ENCODE measurements at places on chromosomes 12 and 14.

DNA sequence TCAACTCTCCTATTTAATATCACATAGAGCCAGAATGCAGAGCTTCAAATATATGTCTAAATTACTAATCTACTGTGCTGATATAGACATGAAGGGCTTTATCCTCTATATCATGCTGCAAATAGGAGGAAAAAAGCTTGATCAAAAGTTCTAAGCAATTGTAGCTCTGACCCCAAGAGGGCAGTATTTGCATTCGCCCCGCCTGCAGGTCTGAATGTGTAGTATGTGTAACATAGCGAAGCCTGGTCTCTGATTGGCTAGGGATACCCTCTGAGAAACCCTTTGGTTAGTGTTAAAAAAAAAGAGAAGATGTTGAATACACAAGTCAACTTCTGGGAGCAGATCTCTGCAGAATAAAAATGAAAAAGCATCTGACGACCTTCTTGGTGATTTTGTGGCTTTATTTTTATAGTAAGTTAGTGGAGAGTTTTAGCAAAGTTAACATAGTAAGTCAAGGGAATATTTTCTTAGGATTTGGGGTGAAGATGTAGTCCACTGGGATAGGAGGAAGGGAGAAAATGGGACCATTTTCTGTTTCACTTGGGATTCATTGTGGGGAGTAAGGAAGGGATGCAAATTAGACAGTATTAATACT lies 151.6 kb upstream of the OR4E1 start:
- DNase-seq = no peak

DNA sequence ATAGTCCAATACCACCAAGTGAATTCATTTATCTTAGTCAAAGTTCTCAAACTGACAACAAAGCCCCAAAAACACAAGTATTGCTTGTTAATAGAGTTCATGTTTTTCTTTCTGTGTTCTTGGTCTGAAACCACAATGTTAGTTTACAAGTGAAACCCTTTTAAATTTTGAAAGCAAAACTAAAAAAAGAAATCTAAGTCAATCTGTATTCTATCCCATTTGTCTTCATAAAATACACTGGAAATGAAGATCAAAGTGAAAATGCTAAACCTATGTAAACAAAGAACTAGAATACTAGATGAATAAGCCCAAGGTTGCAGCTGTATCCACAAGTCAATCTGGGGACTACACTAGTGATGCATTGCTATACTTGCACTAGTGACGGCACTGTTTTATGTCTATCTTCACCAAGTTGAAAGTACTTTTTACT lies 10.4 kb downstream of the MAP4K5 start:
- no peak for DNase-seq

GRCh38 chr14:75452324-75452723 lies 24.5 kb downstream of the JDP2 start:
- no peak for DNase-seq

GRCh38 chr14:20327005-20327869 lies 5.8 kb downstream of the CCNB1IP1 start:
- DNase-seq = no peak

DNA sequence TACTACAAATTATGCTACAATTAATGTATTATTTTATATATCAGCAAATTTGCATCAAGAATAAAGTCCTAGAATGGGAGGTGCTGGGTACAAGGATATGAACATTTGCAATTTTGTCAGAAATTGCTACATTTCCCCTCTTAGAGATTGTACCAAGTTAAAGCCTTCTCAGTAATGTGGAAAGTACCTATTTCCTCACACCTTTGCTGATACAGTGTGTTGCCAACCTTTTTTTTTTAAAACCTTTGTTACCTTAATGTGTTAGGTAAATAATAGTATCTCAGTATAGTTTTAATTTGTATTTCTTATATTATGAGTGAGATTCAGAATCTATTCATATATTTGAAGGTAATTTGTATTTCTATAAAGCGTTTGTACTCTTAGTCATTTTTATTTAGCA lies 95.4 kb upstream of the HIF1A start:
- no peak for DNase-seq

GRCh38 chr14:85159726-85160125 lies 370.2 kb upstream of the FLRT2 start:
- DNase-seq = no peak

- no peak for DNase-seq
Measured at GRCh38 chr12:92928421-92928961, 604 bp downstream of the EEA1 start.

- DNase-seq = no peak
Measured at GRCh38 chr14:101588286-101588975, 27.1 kb downstream of the DIO3 start.

DNA sequence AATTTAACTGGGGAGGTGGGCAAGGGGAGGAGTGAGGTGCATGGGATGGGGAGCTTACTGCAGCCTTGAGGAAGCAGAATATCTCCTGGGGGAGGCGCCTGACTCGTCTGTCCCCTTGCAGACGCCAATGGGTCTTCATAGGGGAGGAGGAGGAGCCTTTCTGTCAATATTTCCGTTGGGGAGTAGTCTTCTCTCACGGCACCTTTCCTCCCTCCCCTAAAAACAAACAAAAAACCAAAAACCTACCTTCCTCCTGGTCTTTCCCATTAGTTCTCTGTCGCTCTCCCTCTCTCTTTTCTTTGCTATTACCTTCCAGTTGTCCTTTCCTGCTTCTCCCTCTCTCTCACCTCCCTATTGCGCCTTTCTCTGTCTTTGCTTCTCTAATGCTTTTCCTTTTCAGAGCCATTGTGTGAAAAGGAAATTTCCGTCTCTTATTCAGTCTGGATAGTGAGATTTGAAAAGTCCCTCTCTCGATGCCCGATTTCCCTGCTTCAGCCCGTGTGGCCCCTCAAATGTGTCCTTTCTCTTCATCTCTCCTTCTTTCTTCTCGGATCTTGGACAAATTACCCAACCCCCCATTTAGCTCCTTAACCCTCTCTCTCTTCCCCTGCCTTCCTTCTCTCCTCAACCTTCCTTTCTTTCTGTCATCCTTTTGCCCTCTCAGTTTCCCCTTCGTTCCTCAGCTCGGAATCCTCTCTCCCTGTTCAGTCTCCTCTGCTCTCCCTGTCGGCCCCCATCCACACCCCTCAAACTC lies 5.9 kb downstream of the GPR84 start:
- DNase-seq = no peak

GRCh38 chr14:102029956-102030355 lies 56.9 kb downstream of the HSP90AA1 start:
- DNase-seq = no peak

- DNase-seq = no peak
Measured at GRCh38 chr14:101776344-101776743, 14.8 kb downstream of the PPP2R5C start.

- DNase-seq = no peak
Measured at GRCh38 chr12:49336645-49337584, at the start of gene C1QL4. TSS of gene C1QL4 (minus strand) at chr12:49337188. CDS start at chr12:49336477, 711 bp downstream.

DNA sequence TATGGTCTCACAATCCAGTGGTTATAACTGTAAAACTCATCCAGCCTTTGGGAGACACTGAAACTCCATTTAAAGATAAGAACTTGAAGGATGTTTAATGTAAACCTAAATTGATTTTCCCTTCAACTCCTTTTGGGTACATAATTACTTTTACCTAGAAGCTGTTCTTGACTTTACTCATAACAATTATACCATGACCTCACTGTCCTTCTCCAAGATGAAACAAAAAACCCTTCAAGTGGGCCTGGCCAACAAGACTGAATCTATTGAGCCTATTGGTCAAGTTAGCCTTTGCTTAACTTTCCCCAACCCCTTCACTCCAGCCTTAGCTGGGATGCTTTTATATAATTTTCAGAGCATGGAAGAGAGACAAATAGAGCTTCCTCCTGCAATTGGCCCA lies 22.5 kb downstream of the PARP2 start:
- DNase-seq = no peak

DNA sequence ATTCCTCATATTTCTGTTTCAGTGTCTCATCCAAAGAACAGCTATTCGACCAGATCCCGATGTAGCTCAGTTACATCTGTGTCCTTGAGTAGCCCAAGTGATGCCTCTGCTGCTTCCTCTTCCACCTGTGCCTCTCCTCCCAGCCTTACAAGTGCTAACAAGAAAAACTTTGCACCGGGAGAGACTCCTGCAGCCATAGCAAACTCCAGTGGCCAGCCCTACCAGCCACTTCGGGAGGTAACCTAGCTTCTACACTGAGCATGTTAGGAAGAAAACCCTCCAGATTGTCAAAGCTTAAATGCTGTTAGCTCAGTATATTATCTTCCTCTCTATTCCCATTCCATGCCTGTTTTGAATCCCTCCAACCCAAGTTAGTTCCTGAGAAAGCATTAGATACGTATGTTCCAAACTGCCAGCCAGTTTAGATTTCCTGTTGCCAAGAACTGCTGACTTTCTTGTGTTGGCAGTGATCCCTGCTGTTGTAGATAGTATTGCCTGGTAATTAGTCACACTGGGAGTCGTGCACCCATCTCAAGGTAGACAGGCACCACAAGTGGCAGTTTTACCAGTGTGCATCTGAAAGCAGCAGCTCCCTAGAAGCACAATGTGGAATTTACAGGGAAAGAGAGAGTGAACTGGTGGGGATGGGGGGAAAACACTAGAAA lies 14.0 kb upstream of the KCNH3 start:
- no peak for DNase-seq

- DNase-seq = no peak
Measured at GRCh38 chr12:58138424-58138823, 197.1 kb downstream of the ATP23 start.

DNA sequence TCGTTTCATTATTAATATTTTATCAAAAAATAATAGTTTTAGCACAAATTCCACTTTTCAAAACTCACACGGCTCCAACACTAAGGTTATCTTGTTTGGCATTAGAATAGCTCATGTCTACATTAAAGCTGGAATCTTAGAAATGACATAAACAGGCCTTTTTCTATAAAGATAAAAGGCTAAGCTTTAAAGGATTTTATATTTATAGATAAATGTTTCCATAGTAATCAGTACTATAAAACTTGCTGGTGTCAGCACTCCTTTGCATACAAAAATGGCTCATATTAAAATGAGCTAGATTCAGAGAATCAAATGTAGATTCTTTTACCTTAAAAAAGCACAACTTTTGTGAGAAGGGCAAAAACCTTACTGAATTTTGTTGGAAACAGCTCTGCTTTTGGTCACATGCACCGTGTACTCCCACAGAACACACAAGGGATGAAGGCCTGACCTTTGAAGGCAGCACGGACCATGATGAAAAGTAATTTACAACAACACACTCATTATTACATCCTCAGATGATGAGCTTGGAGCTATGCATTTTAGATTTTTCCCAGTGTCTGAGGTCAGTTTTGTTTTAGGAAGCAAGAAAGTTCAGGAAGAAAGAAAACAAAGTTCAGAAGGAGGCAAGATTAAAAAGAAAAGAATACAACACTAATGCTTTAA lies 202.8 kb downstream of the BCAT1 start:
- no peak for DNase-seq

DNA sequence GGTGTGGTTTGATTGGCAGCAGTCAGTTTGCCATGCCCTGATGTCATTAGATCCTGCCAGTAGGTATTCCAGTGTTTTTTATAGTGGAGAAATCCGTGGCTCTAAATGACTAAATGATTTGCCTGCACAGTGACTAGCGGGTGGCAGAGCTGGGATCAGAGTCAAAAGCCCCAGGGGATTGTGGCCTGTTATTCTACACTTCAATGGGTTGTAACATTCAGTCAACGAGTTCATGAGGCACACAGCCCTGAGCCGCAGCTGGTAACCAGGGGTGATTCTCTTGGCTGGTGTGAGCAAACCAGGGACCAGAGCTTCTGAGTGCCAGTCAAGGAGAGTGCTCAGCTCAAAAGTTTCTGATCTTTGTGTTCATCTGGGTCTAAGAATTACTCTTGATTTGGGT lies 1.8 kb downstream of the MYH6 start:
- DNase-seq = no peak

DNA sequence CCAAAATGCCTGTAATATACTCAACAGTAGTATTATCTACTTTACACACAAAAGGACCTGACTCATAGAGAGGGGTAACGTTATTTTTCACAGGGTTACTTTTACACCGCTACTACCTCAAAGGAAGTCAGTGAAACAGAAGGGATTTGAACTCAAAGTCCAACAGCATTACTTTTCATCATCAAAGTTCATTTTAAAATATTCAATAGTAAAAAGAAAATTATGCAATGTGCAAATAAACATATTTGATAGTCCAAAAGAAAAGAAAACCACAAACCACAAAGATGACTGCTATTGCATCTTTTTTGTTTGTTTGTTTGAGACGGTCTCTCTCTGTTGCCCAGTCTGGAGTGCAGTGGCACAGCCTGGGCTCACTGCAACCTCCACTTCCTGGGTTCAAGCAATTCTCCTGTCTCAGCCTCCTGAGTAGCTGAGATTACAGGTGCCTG lies 15.5 kb downstream of the KIF21A start:
- no peak for DNase-seq

- no peak for DNase-seq
Measured at GRCh38 chr14:80434574-80435321, 223.4 kb upstream of the DIO2 start.

- no peak for DNase-seq
Measured at GRCh38 chr12:126355346-126355745, 1290.1 kb downstream of the AACS start.

DNA sequence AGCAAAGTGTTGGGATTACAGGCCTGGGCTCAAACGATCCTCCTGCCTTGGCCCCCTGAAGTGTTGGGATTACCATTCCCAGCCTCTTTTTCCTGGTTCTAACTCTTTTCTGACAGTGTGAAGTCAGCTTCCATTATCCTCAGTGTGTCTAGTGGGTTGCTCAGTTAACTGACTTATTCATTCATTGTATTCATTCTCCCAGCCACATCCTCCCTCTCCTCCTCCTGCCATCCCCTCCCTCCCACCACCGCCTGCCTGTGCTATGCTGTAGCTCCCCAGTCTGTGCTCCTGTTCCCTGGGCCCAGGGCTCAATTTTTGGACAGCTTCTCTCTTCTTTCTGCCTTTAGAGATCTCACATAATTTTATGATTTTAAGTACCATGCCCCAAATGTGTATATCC lies 19.4 kb downstream of the ATP6V0A2 start:
- no peak for DNase-seq

GRCh38 chr12:84361651-84362551 lies 550.7 kb downstream of the SLC6A15 start:
- no peak for DNase-seq

- DNase-seq = no peak
Measured at GRCh38 chr12:101480849-101481248, 5.7 kb downstream of the SPIC start.

GRCh38 chr12:5176036-5176435 lies 132.4 kb downstream of the KCNA5 start:
- DNase-seq = no peak

DNA sequence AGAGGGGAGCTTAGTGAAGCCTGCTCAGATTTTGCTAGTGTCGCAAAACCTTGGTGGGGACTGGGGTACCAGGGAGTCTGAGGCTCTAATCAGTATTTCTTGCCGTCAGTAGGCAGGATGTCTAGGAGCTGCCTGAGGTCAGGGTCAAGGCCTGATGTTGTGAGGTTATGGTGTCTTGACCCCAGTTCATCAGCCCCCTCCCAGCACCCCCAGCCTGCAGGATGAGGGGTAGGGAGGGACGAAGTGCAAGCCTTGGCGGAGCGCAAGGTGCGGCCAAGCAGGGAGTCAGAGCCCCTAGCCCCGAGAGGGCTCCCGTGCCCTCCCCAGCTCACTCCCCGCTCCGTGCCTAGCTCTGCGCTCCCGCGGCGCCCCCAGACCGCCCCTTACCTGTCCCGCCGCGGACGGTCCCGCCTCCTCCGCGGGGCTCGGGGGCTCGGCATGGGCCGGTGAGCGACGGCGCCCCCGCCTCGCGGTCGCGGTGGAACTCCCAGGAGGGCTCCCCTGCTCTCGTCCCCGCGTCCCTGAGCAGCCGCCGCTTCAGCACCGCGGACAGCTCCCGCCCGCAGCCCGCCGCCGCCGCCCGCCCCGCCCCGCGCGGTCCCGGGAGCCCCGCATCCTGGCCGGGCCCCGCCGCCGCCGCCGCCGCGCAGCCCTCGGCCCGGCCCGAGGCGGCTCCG lies 347 bp downstream of the SYNDIG1L start:
- DNase-seq = no peak

All from cortex of kidney (tissue), 1 donor.